ENCODE measurements at places on chromosomes 12 and 14.

GRCh38 chr14:92450351-92451070 lies 63.1 kb upstream of the RIN3 start:
- no peak for DNase-seq

DNA sequence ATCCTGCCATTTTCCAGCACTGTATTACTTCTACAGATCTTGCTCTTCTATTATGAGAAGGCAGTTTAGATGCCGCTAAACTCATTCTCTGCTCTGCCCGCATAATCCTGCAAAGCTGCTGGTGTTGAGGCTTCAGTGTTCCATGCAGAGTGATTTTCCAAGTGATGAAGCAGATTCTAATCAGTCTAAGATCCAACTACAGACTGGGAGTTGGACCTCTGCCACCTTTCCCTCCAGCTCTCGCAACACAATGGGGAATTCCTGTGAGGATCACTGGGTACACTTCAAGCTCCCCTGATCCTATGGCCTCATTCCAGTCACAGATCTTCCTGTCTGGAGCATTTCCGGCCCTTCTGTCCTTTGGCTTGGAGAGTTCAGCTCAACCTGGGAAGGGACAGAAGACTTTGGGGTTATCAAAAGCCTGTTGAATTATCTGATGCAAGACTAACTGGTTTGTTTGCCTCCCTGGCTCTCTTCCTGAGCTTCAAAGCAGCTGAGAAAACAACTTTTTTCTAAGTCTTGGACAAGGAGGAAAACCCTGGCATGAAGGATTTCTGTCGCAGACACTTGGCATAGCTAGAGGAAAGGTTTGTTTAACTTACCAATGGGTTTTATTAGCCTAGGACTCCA lies 333.9 kb downstream of the ZFP36L1 start:
- no peak for DNase-seq

DNA sequence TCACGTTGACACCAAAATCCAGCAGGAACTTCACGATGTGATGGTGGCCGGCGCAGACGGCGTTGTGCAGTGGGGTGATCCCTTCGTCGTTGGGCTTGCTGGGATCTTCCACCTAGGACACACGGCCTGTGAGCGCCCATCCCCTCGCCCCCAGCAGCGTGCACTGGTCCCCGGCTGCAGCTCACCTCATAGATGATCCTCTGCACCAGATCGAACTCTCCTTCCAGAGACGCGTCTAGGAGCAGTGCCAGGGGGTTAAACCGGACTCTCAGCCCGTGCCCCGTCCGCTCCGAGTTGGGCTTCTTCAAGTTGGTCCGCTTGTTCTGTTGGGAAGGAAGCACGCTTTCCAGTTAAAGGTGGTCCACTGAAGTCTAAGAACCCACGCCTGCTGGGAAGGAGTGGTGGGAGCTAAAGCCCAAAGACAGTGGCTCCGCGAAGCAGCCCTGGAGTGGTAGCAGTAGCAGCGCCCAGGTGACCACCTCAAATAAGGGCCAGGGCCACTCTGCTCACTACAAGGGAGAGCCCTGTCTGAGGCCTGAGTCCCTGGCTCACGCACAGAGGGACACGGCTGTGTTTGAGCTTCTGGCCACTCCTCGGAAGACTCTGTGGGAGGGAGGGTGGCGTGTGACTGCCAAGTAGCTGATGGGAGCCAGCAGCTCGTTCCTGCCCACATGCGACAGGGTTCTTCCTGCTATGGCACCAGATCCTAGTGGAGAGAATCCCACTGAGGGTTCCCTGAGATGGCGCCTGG lies 23.3 kb downstream of the ZFYVE21 start:
- no peak for DNase-seq

DNA sequence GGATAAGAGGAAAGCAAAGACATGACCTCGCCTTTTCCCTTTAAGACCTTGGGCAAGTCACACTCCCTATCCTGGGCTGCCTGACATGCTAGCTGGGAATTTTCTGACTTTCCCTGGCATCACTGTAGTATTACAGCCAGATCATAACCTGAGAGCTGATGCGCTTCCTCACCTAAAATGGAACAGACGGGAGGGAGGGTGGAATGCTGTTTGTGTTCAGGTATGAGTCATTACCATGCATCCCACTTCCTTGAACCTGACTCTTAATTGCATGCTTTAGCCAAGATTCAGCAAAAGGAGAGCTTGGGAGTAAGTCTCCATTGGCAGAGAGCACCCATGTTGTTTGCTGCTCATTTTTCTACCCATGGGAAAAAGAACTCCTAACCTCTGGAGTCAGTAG lies 156.5 kb downstream of the KCNK10 start:
- no peak for DNase-seq

GRCh38 chr14:70442750-70443149 lies 9.2 kb upstream of the ADAM21 start:
- no peak for DNase-seq

- no peak for DNase-seq
Observed at GRCh38 chr14:50667684-50667995, 466 bp downstream of the SAV1 start.

- DNase-seq, result no peak
Observed at GRCh38 chr12:50285253-50285652, 1.9 kb upstream of the LIMA1 start.

DNA sequence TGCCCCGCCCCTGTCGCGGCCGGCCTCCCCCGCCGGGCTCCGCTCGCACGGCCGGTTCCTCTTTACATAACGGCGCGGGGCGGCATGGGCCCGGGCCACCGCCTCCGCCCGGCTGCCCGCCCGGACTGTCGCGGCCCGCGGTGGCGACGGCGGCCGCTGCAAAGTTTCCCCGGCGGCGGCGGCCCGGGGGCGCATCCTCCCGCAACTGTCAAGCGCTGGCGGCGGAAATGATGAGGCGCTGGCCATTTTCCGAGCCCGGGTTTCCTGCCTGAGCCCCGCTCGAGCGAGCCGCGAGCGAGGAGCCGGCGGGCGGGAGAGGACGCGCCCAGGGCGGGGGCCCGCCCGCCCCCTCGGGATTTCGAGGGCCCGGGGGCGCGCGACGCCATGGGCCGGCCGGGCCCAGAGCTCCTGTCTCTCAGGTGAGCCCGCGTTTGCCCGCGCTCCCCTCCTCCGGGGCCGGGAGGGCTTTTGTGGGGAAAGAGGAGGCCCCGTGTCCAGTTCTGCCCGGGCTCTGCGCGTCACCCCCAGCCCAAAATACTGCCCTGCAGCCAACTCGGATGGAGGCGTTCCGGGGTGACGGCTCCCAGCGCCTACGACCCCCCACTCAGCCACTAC lies at the start of gene SH2B3:
Gene SH2B3 (plus strand): TSS at position 65 of the 615 bp plus-strand sequence. CDS start 12,223 bp downstream, outside the sequence.
- no peak for DNase-seq

DNA sequence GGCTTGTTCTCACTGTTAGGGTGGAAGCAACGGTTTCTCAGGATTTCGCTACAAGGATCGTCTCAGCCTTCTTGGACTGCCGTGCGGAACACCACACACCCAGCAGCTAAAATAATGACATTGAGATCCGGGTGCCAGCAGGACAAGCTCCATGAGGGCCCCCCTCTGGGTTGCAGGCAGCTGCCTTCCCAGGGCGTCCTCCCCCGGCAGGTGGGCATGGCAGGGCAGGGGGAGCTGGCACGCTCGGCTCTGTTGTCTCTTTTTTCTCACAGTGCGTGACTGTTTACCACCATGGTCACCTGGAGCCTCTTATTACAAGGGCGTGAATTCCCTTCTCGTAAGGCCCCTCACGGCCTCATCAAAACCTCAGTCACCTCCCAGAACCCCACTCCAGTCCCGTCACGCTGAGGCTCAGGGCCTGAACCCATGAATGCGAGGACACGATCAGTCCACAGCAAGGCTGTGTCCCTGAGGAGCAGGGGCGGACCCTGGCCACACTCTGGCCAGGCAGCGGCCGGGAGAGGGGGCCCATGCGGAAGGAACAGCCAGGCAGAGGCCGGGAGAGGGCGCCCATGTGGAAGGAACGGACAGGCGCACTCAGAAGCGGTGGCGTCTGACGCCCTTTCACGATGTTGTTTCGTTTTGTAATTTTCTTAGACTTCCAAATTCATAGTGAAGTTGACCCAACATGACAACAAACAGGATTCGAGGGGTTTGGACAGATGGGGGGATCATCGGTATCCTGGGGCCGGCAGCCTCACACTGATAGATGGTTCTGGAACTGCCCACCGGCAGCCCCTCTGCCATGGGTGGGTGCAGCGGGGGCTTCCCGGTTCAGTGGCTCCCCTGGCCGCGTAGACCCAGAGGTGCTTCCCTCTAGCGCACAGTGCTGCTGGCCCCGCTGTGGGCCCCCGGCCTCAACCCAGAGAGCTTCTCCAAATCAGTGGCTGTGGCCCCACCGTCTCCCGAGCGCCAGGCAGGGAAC lies 10.0 kb downstream of the LRCOL1 start:
- DNase-seq, result no peak

DNA sequence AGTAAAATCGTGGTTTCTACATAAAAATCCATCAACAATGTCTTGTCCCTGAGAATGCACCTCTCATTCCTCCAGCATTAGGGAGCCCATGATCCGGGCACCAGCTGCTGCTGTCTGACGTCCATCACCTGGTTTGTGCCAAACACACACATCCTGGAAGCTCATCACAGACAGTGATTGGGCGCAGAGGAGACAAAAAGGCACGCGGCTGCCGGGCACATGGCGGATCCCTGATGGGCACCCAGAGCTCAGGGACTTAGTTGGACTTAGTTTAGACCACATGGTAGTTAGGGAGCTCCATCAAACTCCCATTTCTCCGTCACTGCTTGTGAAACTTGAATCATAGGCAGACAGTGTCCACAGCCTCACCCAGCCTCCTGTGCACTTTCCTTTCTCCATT lies 1059.3 kb downstream of the TMEM121 start:
- no peak for DNase-seq

Data from Panc1 (cell line).